Hypothalamus (tissue), 51 donors: ENCODE measurements at places on chromosomes 1 and 21.
A peak's percentile ranks its signal among the peaks of the same experiment; 100 is the strongest.

- peak; percentile 16 for DNase-seq
Observed at GRCh38 chr21:27564684-27565301, 597.9 kb upstream of the ADAMTS5 start.

- no peak for DNase-seq
Observed at GRCh38 chr21:15774590-15774989, 44.8 kb downstream of the USP25 start.

DNA sequence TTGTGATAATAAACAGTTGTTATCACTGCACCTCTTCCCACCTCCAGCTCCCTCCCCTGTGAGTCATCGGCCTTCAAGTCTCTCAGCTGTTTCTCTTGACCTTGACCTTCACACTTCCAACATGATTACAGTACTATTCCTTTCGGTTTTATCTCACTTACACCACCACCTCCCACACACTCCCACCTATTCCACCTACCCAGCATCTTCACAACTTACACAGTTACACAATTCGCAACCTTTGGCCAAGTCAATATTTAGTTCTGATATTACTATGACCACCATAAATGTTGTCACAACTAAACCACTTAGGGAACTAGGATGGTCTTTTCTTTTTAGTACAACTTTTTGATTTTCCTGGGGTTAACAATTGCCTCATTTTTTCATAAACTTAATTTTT is 60.2 kb downstream of the RIPK4 start:
- DNase-seq: no peak

- DNase-seq: no peak
Observed at GRCh38 chr1:241596633-241597032, 43.5 kb downstream of the CHML start.

DNA sequence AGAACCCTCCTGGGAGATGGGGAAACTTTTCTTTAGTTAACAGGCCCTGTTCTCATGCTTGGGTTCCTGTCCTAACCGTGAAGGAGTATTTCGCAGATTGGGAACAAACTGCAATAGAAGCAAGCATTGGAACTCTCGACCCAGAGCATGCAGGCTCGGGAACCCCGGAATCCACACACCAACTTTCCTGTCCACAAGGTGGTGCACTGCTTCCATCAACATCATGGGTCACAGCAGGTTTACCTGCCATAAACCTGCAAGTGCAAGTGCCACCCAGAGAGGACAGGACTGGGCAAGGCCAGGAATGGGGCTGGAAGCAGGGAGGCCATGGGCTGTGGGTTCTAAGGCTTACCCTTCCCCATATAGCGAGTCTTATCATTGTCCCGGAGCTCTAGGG is 6.9 kb downstream of the ENO1 start:
- no peak for DNase-seq

DNA sequence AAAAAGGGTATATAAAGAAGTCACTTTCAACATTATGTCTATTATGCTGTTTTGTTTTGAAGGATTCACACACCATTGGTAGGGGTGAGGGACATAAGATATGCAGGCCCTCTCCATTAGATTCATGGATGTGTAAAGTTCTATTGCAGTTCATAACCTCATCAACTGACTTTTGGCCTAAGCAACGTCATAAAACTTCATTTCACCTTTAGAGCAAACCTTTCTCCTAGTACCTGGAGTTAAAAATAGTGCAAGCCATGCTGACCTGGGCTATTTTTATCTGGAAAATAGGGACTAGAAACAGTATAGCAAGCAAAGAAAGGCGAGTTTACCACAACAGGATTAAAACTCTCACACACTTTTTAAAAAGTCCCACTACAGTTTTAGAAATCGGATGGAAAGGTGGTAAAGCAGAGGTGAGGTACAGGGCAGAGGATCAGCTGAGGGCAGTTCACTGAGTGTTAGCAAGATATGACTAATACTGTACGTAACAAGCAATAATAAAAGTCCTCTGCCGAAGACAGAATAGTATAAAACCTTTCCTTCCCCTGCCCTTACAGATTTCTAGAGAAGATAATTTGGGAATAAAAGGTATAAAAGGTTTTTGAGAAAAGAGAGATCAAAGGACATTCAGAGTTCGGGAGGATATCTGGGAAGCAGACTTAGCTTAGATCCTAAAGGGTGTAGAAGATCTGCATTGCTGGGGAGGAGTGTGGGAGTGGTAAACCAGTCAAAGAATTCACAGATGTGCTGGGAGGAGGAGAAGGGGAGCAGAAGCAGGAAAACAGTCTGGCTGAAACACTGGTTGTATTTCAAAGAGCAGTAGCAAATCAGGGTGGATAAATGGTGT is 14.3 kb downstream of the EGLN1 start:
- no peak for DNase-seq

GRCh38 chr1:227607336-227607898 is 44.1 kb downstream of the ZNF678 start:
- no peak for DNase-seq

GRCh38 chr1:116284819-116285390 is 88.1 kb upstream of the ATP1A1 start:
- DNase-seq: no peak

- DNase-seq: no peak
Observed at GRCh38 chr1:55741516-55741915, 526.4 kb upstream of the USP24 start.
